Neuronal stem cell (in vitro differentiated cells): ENCODE measurements at places on chromosomes 1 and 21.

DNA sequence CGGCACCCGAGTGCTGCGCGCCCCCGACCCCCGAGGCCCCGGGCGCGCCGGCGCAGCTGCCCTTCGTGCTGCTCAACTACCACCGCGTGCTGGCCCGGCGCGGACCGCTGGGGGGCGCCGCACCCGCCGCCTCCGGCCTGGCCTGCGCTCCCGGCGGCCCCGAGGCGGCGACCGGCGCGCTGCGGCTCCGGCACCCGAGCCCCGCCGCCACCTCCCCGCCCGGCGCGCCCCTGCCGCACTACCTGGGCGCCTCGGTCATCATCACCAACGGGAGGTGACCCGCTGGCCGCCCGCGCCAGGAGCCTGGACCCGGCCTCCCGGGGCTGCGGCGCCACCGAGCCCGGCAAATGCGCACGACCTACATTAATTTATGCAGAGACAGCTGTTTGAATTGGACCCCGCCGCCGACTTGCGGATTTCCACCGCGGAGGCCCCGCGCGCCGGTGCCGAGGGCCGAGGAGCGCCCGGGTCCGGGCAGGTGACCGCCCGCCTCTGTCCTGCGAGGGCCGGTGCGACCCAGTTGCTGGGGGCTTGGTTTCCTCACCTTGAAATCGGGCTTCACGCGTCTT, 49.0 kb downstream of the SIM2 start:
- DNase-seq, result peak; percentile 66

DNA sequence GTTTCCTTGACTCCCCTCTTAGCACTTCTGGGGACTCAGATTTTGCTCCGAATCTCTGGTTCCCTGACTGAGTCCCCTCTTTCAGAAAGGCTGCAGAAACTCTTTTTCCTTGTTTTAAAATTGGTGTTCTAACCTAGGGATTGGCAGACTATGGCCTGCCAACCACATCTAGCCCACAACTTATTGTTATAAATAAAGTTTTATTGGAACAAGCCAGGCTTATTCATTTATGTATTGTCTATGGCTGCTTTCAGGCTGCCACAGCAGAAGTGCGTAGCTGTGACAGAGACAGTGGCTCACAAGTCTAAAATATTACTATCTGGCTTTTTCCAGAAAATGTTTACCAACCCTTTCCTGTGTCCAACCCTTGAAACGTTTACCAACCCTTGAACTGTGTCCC, 81.7 kb downstream of the IER5 start:
- no peak for DNase-seq

DNA sequence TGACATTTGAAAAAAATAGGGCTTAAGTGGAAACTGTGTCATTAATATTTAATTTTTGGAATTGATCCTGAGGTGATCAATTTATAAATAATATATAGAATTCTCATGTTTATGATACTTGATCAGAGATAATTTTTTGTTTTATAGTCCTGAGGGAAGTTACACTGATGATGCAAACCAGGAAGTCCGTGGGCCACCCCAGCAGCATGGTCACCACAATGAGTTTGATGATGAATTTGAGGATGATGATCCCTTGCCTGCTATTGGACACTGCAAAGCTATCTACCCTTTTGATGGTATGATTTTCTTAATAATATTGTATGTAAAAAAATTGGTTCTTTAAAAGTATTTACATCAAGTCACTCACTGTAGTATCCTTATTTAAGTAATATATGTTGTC, 101.2 kb downstream of the FNBP1L start:
- DNase-seq, result no peak

DNA sequence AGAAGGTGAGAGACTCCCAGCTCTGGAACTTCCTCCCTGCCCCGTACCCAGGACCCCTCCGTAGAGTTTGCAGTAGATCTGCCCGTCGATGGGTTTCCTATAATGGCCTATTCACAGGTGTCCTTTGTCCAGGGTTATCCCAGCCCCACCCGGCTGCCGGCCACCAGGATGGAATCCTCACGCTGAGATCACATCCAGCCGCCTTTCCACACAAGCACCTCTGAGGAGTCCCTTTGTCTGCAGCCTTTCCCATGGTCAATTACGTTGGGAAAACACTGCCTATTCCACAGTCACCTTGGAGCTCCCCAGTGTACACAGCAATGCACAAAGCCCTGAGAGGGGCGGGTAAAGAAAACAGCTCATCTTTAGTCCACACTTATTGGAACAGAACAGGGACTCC, 190.0 kb upstream of the EDN2 start:
- DNase-seq, result no peak

DNA sequence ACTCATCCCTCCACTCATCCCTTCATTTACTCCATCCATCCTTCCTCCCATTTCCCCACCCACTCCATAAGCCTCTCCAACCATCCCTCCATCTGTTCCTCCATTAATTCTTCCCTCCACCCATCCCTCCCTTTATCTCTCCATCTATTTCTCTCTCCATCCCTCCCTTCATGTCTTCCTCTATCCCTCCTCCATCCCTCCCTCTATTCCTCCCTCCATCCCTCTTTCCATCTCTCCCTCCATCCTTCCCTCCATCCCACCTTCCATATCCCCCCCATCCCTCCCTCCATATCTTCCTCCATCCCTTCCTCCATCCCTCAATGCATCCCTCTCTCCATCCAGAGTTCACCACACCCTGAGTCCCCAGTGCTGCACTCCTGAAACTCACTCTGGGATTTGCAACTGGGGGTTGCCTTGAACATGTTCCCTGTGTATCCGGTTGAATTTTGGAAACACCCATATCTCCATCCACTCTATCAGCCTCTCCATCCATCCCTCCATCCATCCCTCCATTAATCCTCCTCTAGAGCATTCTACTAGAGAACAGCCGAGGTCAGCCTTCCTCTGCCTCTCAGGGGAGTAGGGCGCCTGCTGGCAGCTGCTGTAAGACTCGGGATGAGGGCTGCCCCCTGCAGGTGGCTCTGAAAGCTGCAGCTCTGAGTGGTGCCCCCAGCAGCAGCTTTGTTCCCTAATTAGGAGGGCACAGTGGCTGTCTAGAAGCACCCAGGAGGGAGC, 39.4 kb downstream of the ABCG1 start:
- DNase-seq, result peak; percentile 57

DNA sequence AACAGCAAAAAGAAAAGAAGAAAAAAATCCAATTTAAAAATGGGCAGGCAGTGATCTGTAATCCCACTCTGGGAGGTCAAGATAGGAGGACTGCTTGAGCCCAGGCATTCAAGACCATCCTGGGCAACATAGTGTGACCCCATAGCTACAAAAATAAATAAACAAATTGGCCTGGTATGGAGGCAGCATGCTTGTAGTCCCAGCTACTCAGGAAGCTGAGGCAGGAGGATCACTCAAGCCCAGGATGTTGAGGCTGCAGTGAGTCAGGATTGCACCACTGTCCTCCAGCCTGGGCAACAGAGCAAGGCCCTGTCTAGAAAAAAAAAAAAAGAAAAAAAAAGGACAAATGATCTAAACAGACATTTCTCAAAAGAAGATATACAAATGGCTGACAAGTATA, 99.6 kb downstream of the EIF4G3 start:
- DNase-seq, result no peak

DNA sequence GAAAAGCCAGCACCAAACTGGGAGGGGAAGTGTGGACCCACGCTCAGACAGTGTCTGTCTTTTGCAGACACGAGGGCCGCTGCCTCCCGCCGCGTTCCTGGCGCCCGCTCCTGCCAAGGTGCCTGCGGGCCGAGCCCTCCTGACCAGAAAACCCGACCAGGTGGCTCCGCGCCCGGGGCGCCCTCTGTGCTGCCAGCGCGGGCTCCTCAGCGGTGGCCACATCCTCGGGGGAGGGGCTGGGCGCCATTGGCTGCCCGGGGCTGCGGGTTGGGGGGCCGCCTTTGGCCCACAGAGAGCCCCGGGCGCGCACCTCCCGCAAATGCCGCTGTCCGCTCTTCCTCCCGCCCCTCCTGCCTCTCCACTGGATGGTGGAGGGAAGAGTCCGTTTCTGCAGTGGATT, 22.4 kb upstream of the TRNAU1AP start:
- no peak for DNase-seq

GRCh38 chr1:200732438-200732837, 6.3 kb upstream of the CAMSAP2 start:
- no peak for DNase-seq

GRCh38 chr21:24023936-24024335, 1583.3 kb downstream of the MRPL39 start:
- no peak for DNase-seq
